ENCODE measurements at places on chromosomes 2 and 18.

DNA sequence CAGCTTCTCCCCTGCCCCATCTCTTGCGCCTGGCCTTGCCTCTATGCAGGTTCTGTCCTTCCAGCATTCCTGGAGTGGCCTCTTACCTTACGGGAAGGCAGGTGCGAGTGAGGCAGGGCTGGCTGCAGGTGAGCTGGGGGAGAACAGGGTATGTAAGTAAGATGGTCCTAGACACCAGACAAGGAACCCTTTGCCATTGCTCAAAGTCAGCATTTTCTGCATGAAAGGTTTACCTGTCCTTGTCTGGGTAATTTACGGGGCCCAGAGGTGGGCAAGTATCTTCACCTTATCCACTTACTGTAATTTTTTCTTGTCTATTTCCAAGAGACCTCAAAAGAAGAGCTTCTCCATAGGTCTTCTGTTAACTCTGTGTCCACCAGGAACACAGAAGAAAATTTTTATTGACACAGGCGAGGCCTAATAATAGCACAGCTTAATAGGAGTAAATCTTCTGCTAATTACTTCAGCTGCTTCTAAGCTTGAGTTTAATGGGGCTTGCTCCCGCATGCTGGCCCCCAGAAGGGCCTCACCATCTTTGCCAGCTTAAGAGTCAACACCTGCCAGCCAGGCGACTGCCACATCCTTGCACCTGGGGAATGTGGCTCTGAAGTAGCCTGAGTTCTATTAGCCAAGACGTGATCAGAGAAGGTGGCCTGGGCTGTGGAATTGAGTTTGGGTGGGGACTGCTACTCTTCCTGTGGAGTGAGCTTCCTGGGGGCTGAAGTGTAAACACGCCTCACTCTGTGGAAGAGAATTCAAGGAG is 27.1 kb downstream of the PCARE start:
- no peak for DNase-seq

GRCh38 chr2:6993936-6994335 is 76.7 kb downstream of the RNF144A start:
- no peak for DNase-seq

DNA sequence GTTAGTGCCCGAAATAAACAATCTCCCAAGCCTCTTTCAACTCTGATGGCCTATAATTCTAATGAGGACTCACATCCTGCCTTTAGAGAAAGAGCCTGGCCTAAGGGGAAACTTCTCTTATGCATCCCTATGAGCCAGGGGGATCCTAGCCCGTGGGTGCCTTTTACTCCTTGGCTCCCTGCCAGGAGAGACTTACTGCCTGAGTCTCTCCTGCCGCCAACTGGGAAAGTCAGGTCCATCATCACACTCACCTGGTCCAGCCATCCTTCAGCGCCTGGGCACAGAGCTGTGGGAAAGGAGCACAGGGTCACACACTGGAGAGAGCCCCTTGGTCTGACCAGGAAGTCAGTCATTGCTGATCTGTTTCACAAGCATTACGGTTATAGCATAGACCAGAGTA is 24.1 kb downstream of the ENOSF1 start:
- no peak for DNase-seq

- no peak for DNase-seq
Observed at GRCh38 chr18:10386956-10387355, 67.5 kb upstream of the APCDD1 start.

- DNase-seq = no peak
Observed at GRCh38 chr2:238097988-238098871, 1.9 kb upstream of the ESPNL start.

- DNase-seq = no peak
Observed at GRCh38 chr2:188032306-188032705, 259.4 kb upstream of the GULP1 start.

DNA sequence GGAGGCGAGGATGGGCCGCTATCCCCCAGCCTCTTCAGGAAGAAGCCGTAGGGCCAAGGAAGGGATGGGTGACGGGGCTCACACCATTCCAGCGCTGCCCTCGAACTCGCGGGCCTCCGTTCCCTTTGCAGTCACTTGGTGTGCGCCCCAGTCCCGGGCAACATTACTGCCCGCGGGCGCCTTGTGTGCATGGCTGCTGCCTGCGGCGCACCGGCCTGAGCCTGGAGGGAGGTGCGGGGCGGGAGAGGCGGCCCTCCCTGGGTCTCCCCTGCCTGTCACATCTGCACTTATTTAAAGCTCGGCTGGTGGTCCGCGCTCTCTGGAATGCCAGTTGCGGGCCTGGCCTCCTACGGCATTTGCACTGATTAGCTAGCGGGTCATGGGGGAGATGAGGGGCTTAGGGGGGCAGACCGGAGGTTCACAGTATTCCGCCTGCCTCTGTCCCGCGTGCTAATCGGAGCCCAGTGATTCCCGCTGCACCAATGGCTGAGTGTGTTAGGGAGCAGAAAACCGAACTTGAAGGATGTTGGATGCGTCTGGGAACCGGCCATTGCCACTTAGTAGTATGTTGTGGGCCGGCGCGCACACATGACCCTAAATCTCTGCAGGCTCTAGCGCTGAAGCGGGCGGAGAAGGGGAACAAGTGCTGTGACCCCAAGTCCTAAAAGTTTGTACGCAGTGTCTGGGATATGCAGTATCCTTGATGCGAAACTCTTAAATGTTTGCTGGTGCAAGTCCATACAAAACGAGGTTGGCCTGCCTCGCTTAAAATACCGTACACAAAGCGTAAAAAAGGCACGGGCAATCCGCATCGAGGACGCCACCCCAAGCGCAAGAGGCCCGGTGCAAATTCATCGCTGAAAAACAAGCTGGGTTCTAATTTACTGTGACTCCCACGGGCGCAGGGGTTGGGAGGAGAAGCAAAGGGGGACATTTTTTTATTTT is 161.2 kb upstream of the SIX2 start:
- DNase-seq = no peak

DNA sequence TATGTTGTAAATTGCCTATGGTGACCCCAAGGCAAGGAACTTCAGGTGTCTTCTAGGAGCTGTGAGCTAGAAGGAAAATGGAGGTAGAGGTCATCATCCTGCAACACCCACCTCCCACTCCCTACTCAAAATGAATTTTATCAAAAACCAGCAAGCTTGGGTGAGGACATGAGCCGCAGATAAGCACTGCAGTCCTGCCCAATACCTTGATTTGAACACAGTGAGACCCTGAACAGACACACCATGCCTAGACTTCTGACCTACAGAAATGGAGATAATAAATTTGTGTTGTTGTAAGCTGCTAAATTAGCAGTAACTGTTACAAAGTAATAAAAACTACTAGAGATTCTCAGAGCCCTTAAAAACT is 13.4 kb downstream of the MEX3C start:
- no peak for DNase-seq

DNA sequence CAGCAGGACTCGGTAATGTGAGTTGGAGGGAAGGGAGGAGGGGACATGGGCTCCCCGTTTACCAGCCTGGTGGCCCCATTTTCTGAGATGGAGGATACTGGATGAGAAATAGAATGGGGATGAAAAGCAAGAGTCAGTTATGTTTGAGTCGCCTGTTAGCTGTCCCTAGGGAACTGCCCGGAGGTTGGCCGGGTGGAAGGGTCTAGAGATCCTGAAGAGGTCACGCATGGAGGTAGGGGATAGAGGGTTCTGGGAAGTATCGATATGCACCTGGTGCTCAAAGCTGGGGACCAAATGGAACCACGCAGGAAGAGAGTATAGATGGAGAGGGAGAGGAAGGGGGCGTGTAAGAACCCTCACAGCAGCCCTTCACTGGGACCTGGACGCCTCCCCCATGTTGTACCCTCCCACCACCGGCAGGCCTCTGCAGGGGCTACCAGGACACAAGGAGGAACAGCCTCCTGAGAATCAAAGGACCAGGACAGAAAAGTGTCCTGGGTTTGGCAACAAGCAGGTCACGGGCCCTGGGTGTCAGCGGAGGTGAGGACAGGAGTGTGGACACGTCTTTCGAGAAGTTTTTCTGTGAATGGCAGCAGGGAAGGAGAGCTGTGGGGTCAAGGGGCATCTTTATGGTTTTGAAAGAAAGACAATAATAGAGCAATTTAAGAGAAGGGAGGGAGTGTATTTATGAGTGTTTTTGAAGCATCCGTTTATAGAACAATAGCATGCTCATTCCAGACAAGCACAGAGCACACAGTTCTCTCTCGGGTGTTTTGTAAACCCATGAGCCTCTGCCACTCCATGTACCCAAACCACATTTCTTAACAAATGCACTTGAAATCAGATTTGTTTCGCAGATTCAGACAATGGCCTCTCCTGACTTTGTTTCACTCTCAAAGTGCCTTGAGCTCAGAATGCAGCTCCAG is 132.2 kb downstream of the SMAD7 start:
- DNase-seq = no peak

- DNase-seq = peak; percentile 48
Observed at GRCh38 chr2:50648041-50648700, 383.8 kb downstream of the NRXN1 start.

DNA sequence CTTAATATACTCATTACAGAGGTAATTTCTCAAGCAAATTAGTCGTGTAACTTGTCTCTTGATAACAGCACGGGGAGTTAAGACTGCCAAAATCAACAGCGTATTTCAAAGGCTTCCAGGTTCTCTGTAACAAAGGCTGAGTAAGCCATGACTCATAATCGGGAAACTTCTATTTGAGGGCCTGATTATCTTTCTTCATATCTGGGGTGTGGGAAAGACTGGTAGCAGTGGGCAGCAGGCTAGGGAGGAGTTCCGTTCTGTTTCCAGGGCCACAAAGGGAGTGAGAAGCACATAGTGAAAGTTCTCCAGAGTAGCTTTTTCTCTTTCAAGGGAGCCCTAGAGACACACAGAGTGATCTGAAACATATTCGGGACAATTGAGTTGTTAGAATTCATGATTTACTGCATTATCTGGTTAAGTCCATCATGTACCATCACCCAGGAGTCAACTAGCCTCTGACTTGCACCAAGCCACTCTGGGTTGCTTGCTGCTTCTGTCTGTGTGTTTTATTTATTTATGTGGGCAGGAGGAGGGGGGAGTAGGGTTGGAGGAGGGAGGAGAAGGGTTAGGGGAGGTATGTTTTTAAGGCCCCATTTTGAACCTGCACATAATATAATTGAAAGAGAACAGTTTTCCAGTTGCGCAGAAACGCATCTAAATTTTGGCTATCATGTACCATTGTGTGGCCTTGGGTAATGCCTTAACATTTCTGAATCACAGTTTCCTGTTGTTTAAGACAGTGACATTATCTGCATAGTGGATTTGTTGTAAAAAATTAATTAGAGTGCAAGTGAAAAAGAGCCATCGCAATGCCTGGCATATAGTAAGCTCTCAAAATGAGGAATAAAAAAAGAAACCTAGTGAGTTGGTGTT is 80.5 kb upstream of the ITPRID2 start:
- DNase-seq = peak; percentile 21

GRCh38 chr2:29463181-29463900 is 348.1 kb downstream of the CLIP4 start:
- no peak for DNase-seq

DNA sequence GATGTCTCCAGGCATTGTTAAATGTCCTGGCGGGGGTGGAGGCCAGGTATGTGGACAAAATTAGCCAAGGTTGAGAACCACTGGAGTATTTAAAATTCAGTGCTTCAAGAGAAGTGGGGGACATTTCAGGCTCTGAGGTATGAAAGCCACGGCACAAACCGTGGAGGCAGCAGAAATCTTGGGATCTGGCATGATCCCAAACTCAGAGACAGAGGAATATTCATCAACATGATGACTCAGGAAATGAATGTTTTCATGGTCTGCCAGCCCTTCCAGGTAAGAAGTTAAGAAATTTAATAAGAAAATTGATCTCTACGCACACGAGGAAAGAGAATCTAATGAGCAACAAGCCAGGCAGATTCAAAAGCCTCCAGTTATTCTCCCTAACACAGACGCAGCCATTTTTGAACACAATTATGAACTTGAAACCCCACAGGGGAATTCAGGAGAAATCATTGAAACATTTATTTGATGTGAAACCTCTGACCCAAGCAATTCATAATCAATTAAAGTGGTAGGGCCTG is 11.3 kb upstream of the GRP start:
- no peak for DNase-seq

- peak; percentile 64 for DNase-seq
Observed at GRCh38 chr2:203656522-203657287, 49.7 kb upstream of the CD28 start.

DNA sequence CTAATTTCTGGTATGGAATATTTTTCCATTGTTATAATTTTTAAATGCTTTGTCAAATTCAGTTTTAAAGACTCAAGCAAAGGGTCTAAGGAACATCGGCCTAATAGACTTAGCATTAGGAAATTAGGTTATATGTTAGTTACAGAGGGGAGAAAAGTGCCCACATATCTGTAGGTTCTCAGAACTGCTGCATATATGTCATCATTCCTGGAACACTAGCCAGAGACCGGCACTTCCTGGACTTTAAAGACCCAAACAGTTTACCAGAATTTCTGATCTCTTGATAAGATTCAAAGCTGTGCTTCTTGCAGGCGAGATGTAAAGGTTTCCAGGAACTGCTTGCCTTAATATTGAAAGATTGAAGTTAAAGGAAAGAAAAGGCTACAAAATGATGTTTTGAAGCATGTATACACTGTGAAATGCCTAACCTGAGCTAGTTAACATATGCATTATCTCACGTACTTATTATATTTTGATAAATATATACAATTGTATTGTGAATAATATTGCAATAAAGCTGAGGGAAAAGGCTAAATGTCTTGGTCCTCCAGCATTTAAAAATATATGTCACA is 993.6 kb downstream of the LRP1B start:
- no peak for DNase-seq

DNA sequence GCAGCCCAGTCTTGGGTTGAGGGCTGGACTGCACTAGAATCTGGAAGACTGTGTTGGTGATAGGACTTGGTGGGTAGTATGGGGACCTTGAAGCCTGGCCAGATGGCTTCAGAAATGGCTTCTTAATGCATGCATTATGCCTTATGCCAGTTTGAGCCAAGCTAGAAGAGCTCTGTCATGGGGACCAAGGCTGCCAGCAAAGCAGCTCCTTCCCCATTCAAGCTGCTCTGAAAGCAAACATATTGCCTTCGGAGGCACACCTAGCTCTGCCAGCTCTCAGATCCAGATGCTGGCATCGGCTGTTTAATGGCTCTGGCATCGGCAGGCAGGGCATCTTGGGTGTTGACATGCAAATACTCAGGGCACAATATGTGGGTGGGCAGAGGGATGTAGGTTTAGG is 59.0 kb upstream of the IGFBP5 start:
- DNase-seq = no peak
